ENCODE measurements at places on chromosomes 12 and 14.

DNA sequence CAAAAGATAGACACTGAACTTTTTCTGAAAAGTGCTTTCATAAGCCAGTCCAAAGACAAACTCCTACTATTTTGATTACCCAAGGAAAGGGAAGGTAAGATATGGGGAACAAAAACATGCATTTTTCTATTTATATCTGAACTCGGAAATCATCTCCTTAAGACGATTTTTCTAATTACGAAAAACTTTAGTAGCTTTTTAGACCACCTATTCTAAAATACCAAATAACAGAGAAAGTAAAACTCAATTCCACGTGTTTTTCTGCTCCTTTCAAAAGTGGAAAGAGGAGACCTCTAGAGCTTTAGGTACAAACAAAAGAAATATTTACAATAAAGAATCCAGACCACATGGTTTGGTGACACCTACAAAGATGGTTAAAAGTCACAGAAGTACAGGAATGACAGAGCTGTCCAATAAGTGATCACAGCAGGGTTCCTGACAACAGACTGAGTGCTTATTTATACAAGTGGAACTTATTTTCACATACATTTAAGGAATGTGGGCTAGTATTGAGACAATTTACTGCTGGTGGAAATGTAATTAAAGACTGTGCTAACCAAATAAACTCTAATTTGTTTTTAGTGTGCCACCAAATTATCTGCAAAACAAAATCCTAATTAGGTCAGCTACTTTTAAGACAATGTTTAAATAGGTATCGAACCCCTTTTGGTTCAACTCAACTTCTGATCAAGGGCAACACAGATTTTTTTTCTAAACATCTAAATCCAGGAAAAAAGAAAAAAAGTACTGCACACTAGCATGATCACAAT, 2.4 kb downstream of the LRIG3 start:
- no peak for DNase-seq

DNA sequence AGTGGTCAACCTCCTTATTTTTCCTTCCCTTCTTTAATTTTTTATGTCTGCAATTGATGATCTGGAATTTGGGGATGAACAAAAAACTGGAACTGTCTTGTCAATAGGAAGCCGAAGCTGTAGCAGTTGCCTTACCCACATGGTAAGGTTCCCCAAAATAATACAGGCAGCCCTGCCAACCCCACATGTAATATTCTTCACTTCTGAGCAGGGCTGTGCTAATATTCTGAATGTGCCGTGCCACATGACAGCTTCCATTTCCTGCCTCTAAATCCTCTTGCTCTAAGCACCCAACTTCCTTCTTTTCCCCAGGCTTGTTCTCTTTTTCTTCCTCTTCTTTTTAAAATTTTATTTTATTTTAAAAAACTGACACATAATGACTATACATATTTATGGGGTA, 39.6 kb downstream of the GPATCH2L start:
- DNase-seq, result no peak

DNA sequence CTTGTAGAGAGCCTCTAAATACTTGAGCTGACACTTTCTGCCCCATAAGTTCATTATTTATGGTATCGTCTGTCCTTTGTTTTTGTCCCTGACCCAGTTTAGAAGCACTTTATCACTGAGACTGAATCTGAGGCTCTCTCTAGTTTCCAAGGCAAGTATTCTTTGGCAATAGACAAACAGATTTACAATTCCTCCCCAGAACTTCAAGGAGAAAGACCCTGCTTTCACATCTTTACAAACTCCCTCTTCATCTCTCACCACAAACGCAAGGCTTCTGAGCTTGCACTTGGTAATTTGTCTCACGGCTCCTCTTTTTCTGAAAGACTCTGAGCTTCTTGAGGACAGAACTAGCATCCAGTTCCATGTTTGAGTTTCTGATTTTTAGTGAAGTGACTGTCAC, 49.8 kb upstream of the PARP11 start:
- no peak for DNase-seq

DNA sequence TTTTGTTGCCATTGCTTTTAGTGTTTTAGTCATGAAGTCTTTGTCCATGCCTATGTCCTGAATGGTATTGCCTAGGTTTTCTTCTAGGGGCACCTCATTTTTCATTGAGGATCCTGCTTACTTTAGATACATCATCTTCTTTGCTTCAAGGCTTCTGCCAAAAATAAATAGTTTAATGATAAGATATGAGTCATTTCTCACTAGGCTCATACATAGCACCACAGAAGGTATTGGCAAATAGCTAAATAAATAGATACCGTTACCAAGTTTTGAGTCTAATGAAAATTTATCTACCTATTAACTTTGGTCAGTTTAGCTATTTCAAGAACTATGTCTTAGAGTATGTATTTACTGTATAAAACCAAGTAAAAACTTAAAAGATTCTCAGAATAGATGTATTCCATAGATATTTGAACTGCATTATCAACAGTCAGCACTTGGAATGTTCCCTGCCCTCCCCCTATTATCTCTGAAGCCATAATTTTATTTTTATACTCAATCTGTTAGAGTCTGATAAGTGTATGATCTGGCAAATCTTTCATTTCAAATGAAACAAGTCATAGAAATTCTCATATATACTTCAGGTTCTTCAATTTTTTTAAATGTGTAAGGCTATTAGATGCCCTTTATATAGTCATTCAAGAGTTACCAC, 310.2 kb downstream of the CCDC91 start:
- DNase-seq, result no peak

DNA sequence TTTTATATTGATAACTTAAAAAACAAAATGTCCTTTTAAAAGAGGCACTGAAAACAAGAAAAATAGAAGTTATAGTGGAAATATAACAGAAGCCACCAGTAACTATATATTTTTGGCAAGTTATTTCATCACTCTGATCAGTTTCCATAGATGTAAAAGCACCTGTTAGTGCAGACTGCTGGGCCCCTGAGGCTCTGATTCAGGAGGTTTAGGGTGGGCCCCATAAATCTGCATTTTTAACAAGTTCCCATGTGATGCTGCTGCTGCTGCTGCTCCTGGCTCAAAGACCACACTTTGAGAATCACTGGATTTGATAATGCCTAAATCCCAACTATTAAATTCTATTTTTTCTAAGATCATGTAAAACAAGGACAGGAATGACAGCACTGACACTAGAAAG, 251.1 kb downstream of the MED13L start:
- DNase-seq, result no peak
